ENCODE measurements at places on chromosomes 5 and 9. TPM values are rescaled to one million over a fixed set of nuclear protein-coding genes. Genes with fewer than 3 reads are reported as not detected.

DNA sequence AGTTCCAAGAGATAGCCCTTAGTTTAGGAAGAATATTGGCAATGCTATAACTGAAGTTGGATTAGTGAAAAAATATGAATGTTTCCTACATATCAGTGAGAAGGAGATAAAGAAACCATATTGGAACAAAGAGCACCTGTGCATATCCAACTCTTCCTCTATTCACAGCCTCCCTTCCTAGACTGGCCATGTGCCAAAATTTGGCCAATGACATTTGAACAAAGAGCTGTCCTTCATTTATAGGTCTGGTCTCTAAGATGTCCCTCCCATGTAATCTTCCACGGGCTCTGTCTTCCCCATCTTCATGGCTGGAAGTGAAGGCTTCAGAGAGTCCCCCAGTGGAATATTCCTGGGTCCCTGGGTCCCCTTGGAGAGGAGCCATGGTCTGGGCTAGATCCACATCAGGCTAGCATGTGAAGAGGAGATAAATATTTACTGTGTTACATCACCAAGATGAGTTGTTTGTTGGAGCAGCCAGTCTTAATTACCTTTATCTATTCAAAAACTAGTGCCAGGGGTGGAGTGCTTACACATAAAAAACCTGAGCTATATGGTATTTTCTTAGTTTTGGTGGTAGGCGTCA, 190.0 kb upstream of the S1PR3 start:
- no peak for DNase-seq

GRCh38 chr5:138611678-138612218, 36.5 kb upstream of the HSPA9 start:
- no peak for DNase-seq

DNA sequence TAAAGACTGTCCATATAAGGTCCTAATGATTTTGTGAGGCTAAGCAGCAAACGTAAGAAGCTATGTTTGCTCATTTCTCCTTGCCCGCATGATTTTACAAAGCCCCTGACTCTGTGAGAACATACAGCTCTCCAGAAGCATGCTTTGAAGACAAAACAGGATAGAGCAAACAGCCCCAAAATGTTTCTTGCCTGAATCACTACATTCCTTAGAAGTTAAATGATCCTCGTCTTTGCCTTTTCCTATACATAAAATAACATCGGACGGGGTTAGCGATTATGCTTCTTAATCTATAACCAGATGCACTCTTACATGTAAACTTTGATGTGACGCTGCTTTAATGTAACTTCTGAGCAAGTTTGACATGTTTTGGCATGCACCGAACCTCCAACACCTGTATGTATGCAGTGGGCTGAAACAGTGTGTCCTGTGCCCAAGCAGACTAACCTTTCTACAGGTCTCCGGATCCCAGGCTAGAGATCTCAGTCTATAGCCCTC, 353.7 kb downstream of the CETN3 start:
- DNase-seq, result no peak

GRCh38 chr5:153919161-153919560, 119.5 kb downstream of the FAM114A2 start:
- DNase-seq, result no peak

GRCh38 chr5:124980163-124980941, 233.9 kb upstream of the ZNF608 start:
- DNase-seq, result no peak

ADAMTSL1 gene
- 2.3 TPM for total RNA-seq

LOX gene
- 0.66 TPM for total RNA-seq

UNC5A gene
- total RNA-seq, result 0.28 TPM

C5orf46 gene
- 0.14 TPM for total RNA-seq

PTAR1 gene
- total RNA-seq, result 60.9 TPM

PCDH12 gene
- 3.4 TPM for total RNA-seq

CCL19 gene
- 905 TPM for total RNA-seq

FOXD4L5 gene
- total RNA-seq, result 0.09 TPM
